Right ventricle myocardium superior (tissue), 1 donor: ENCODE measurements at places on chromosomes 1 and 21. TPM values are rescaled to one million over a fixed set of nuclear protein-coding genes. Genes with fewer than 3 reads are reported as not detected.

GRCh38 chr21:42848932-42849758, 30.2 kb downstream of the WDR4 start:
- DNase-seq: no peak

- DNase-seq: no peak
These were observed 18.7 kb downstream of the WNT2B start for GRCh38 chr1:112527266-112528010.

- no peak for DNase-seq
These were observed 45.4 kb downstream of the C1orf185 start for GRCh38 chr1:51147394-51147793.

The OR14K1 gene
- not detected for total RNA-seq

- no peak for DNase-seq
These were observed 5.2 kb downstream of the DIO1 start for GRCh38 chr1:53899206-53899628.

GRCh38 chr1:63557365-63557987, 34.2 kb downstream of the EFCAB7 start:
- no peak for DNase-seq

The KRTAP11-1 gene
- total RNA-seq: not detected

- no peak for DNase-seq
These were observed 50.0 kb downstream of the C1orf198 start for GRCh38 chr1:230818367-230818766.

GRCh38 chr1:17601643-17602382, 62.3 kb downstream of the ARHGEF10L start:
- no peak for DNase-seq

The CLCNKB gene
- 2.5 TPM for total RNA-seq
